ENCODE measurements at places on chromosomes 6 and 20.

DNA sequence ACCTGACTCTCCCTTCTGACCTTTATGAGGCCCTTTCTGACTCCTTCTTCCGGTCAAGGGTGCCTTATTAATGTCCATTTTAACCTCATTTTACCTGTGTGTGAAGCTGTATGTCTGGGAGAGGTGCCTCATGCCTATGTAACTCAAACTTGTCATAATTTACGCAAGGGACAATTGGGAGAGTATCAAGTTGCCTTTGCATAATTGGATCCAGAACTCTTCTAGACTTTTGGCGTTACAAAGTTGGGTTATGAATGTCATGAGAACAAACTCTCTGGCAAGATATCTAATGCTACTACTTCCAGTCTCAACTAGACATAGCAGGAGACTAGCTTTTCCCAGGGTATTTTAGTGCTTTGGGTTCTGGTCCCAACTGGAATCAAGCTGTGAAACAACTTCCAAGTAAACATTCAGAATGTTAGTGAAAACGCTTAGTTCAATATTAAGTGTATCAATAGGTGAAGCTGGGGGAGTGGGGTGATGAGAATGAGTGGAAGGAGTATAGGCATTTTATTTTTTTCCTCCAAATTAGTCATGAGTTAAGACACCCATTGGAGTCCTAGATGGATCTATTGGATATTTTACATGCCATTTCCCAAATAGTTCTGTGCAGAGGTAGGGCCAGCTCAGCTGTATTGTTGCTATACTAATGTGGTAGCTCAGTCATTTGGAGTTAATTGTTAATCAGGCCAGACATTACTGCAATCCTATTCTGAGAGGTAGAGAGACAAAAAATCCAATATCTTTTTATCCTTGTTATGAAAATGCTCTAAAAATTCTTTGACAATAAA lies 159.9 kb downstream of the TFAP2B start:
- no peak for DNase-seq

- peak; percentile 77 for DNase-seq
Observed at GRCh38 chr6:160520043-160520904, 143.8 kb downstream of the LPA start.

- DNase-seq = no peak
Observed at GRCh38 chr20:45817376-45818194, 5.1 kb downstream of the UBE2C start.

- DNase-seq = no peak
Observed at GRCh38 chr6:41684311-41685180, 46.3 kb downstream of the MDFI start.

DNA sequence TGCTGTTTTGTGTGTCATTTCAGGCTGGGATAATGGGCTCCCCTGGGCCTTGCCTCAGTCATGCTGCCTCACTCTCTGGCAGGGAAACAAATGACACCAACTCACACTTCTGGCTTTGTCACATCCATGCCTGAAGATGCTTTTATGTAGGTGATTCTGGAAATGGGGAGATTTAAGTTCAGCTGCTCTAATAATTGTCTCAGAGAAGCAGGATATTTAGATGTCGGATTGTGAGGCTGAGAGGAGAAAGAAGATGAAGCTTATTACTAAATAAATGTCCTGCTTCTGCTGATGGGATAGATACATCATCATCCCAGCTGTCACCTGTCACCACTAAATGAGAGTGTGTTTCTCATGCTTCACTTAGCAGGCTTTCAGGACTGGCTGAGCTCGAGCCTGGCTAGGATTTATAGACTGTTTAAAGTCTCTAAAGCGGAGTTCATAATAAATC lies 480.2 kb upstream of the SPTLC3 start:
- no peak for DNase-seq

DNA sequence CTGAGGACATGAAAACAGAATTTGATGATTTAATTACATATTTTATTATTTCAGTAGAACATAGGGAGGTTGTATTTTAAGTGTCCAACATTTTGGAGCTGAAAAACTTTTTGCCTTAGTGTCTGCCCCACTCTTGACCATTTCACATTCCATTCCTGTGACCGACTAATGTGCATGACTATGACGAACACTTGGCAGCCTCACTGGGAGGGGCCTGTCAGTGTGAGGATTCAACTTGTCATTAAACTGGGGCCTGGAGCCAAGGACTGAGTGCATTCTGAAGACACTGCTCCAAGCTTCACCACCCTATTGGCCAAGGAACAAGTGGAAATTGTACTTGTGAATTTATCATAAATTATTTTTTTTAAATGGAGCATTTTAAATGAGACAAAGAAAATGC lies 661.3 kb downstream of the BCKDHB start:
- DNase-seq = no peak
